ENCODE measurements at places on chromosomes 2 and 18.

GRCh38 chr2:241545106-241545505 lies 13.4 kb upstream of the BOK start:
- DNase-seq: peak; percentile 39

DNA sequence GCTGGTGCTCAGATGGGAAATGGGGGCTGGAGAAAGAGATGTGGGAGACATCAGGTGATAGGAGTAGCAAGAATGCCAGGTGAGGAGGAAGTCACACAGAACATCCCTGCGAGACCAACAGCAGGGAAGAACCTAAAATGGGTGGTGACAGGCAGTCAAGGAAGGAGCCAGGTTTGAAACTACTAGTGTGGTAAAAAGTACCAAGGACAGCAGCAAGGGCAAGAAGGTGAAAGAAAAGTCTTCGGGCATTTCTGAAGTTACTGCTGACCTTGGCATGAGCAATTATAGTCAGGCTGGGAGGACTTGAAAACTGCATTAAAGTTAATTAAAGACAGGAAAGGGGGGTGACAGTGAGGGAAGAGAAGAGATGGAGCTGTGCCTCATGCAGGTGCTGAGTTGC lies 410.4 kb downstream of the RAD51AP2 start:
- DNase-seq: no peak

- DNase-seq: no peak
These were observed 370.1 kb downstream of the FBXO15 start for GRCh38 chr18:73777356-73778031.

DNA sequence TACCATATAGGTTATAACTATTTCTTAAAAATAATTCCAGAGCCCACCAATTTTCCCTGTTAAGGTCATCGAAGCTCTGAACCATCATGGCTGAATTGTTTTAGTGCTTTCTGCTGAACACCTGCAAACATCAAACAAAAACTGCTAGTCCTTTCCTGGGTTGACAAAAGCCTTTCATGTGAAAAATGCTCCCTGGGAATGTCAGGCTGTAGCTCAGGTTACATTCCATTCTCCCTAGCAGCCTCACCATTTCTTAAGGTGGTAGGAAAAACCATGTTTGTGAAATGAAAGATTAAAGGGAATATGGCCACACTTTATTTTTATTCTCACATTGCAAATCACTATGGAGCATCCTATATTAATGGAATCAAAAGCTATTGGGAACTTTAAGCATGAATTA lies 5.7 kb downstream of the TCF4 start:
- no peak for DNase-seq

DNA sequence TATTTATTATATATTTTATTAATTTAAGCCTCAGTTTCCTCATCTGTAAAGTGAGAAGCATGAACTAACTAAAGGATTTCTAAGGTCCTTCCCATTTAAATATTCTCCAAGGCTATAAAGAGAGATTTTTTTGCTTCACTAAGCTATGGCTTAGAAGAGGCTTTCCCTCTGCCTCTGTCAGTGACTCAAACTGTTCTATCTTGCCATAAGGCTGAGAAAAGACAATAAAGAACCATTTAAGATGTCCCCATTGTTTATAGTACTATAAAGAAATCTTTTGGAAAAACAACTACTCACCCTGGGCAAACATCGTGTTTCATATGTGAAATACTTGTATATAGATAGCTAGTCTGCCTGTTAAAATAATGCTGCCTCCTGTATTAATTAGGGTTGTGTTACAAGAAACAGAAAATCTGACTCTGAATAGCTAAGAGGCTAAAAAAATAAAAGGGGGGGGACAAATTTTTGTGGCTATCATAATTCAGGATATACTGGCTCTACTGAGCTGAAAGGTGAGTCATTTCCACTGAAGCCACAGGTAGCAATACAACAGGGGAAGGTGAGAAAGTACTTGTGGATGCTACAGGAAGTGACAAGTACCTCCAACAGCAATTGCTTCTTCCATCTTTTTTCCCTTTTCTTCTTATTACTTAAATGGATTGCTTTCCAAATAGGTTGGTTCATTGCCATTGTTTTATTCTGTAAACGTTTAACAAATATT lies 25.4 kb downstream of the EPHA4 start:
- DNase-seq: no peak

DNA sequence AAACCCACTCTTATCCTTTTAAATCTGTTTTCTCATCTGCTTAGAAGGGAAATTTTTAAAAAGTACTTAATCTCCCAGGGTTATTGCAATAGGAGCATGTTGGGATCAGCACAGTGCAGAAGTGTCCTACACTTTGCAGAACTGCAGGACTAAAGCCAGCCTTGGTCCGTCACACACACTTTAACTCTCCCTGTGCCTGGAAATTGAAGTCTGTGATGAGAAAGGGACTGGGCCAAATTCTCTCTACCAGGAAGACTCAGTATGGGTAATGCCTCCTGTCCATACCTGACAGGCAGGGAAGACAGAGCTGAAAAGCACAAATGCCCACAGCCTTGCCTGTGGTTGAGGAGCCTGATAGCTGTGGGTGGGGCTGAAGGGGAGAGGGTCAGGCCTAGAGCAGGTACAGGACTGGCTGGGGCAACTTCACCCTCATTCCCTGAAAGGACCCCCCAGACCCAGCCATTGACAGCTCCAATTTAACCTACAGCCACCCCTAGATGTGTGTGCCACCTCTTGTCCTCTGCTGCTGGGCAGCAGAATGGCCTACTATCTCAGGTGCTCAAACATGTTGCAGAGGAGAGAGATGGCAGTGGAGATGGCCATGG lies 377.2 kb upstream of the KLHL29 start:
- no peak for DNase-seq

GRCh38 chr2:55111570-55112228 lies 61.4 kb upstream of the RTN4 start:
- peak; percentile 82 for DNase-seq

DNA sequence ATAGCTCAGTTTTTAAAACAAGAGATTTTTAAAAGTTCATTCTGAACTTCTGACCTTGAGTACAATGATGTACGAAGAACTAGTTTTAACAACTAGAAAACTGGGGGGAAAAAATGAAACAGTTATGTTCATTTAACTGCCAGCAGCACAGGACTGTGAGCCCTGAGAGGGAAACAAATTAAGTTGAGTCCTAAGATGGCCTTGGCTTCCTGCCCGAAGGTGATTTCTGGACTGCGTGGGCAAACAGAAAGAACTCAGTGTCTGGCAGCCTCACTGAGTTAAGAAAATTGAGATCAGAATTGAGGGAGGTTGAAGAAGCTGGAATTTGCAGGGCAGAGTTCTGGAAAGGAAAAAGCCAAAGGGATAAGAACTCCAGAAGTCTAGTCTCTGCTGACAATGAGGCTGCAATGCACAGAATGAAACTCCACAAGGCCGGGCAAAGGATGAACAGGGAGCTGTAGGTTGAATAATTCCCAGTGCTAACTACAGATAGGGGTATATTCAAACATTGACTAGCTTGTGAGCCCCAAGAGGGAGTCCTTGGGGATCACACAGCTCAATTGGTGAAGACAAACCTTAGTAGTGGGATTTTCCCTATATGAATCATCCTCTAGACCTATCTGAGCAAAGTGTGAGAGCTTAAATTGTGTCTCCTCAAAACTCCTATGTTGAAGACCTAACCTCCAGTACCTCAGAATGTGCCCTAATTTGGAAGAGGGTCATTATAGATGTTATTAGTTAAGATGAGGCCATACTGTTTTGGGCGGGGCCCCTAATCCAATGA lies 13.1 kb upstream of the CRACDL start:
- DNase-seq: no peak

GRCh38 chr2:221845021-221845365 lies 272.9 kb upstream of the EPHA4 start:
- no peak for DNase-seq

- no peak for DNase-seq
These were observed 123.4 kb downstream of the MTCL1 start for GRCh38 chr18:8828798-8829197.

DNA sequence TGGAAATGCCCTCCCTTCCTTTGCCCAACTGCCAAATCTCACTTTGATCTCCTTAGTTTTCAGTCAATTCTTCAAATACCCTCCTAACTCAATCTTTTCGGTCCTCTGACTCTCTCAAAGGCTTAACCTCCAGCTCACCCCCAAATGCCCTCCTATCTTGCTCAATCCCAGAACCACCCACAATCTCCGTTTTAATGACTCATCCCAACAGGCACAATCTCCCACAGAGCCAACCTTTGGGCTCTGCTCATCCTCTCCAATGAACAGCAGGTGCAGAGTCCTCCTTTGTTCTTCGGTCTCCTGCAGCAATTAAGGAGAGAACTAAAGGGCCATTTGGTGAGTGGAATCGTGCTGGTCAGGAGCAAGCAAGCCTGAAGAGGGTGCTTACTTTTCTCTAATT lies 366.1 kb upstream of the CRIM1 start:
- no peak for DNase-seq

- no peak for DNase-seq
These were observed 112.8 kb upstream of the MAP4K3 start for GRCh38 chr2:39549718-39550464.

DNA sequence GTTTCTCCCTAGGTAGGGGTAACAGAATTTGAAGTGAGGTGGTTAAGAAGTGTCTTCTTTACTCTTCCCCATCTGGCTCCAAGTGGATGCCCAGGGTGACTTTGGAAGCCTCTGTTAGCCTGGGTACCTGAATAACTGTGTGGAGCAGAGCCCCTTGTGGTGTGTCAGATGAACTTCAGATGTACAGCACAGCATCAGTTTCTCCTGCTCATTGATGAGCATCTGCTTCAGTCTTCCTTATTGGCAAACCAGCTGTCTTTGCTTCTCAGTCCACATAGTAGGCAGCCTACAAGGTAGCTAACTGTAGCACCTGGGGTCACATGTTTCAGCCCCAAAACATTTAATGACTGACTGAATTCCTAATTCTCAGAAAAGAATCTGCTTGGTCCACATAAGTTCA lies 56.2 kb upstream of the ATP8B1 start:
- no peak for DNase-seq

DNA sequence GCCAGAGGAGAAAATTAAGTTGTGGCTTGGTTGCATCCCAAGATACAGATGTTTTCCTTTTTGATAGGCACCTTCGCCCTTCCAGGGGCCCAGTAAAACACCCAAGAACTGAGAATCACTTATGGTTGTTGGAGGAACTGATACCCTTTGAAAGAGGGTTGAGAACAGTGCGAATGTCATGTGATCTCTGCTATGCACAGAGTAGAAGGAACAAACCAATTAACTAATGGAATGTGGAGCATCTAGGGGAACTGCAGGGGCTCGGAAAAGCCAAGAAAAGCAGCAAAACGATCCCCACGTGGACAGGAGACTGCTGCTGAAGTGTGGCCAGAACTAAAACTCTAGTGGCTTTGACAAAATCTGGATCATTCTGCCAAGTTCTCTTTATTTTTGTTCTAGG lies 58.8 kb downstream of the APOB start:
- no peak for DNase-seq

GRCh38 chr2:51667679-51668078 lies 635.7 kb upstream of the NRXN1 start:
- DNase-seq: no peak

DNA sequence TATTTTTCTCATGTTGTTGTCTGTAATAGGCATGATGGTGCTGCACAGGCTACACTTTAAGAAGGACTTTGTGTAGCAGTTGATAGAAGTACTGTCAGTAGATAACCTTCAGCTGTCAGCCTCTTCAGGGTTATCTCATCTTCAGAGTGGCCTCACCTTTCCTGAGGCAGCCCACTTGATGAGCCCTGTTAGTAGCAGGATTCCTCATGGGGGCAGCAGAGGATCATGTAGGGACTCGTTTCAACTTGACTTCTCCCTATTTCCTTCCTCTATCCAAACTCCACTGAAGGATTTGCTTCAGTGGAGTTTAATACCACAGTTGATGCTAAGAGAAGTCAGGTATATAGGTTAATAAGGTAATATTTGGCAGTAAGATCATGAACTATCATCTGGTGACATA lies 530.3 kb upstream of the FSIP2 start:
- peak; percentile 50 for DNase-seq

- no peak for DNase-seq
These were observed 80.3 kb downstream of the VAPA start for GRCh38 chr18:9994026-9994570.

GRCh38 chr2:240988146-240988545 lies 10.3 kb upstream of the SNED1 start:
- no peak for DNase-seq

GRCh38 chr2:64260093-64260803 lies 116.0 kb upstream of the PELI1 start:
- DNase-seq: no peak

DNA sequence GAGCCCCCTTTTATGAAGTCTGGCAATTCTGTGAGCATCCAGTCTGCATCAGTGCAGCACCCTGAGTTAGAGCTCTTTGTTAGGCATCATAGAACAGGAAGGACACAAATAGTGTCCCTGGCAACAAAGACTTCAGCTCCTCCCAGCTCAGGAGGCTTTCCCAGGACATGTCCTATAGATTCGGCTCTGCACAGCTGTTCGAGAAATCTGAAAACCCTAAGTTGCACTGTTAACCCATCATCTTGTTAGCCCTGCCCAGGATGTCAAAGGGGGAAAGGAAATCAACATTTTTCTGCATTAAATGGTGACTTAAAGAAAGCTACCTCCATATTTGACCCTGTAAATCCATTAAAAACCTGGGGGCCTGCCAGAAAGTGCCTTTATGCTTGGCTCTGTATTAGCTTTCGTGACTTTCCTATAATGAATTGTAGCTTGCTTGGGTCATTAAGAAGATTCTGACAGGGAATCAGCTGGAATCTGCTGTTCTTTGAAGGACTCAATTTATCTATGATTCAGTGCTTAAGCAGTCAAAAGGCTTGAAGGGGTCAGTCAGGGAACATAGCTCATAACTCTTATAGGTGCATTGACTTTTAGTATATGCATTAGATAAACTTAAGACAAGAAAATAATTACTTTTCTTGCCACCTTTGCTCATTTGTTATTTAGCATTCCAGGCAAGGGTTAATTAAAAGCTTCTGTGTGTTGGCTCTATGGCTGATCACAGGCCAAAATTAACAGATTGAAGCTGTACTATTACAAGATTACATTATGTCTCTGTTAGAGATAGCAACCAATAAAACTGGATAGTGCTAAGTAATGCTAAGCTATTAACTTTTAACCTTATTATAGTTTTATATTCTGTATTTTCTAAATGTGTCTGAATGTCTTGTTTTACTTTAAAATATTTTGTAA lies 20.6 kb downstream of the ERMN start:
- no peak for DNase-seq

GRCh38 chr2:183543731-183544130 lies 419.5 kb downstream of the NUP35 start:
- DNase-seq: no peak

GRCh38 chr18:61727241-61728193 lies 165.3 kb downstream of the RNF152 start:
- no peak for DNase-seq

- DNase-seq: no peak
These were observed 39.6 kb downstream of the RAB3GAP1 start for GRCh38 chr2:135091681-135092080.
